GM23248 (cell line): ENCODE measurements at places on chromosomes 7 and 10.

GRCh38 chr7:107944411-107945169 lies 53.6 kb downstream of the DLD start:
- H3K27me3 ChIP-seq = no peaks in the 10 kb centered on the region
- no peak overlapping the region for H3K4me3 ChIP-seq
- H3K4me1 ChIP-seq = peaks cover 49% of the 10 kb centered on the region

- H3K4me3 ChIP-seq = no peak overlapping the region
- no peak overlapping the region for H3K27ac ChIP-seq
- DNase-seq = peak; percentile 88
- H3K27me3 ChIP-seq = no peaks in the 10 kb centered on the region
- peaks cover 21% of the 10 kb centered on the region for H3K4me1 ChIP-seq
- H3K36me3 ChIP-seq = no peaks in the 10 kb centered on the region
Measured at GRCh38 chr10:76717141-76717540, 920.5 kb downstream of the KCNMA1 start.

GRCh38 chr10:74011770-74012169 lies 13.9 kb downstream of the VCL start:
- 0 out of 2 replicates have a peak, but pooled peaks cover 6% of the 10 kb centered on the region for H3K36me3 ChIP-seq
- H3K4me1 ChIP-seq = peaks cover 71% of the 10 kb centered on the region
- peak overlapping the region; percentile 39 for H3K4me3 ChIP-seq
- H3K27me3 ChIP-seq = no peaks in the 10 kb centered on the region
- peak overlapping the region; percentile 57 for H3K27ac ChIP-seq

DNA sequence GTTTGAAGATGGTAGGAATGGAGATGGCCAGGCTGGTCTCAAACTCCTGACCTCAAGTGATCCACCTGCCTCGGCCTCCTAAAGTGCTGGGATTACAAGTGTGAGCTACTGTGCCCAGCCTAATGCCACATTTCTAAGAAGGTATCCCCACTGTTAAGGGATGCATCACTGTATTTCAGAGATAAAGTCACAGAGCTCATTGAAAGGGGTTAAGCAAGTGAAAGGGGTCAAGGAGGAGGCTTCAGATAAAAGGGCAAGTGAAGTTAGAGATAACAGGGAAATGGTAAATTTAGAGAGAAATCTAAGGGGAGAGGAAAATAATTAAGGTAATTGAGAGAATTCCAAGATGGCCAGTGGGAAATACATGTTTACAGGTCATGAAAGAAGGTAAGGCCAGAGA lies 93.0 kb upstream of the SP4 start:
- no peaks in the 10 kb centered on the region for H3K27me3 ChIP-seq
- H3K36me3 ChIP-seq = no peaks in the 10 kb centered on the region
- H3K4me3 ChIP-seq = no peak overlapping the region
- no peak overlapping the region for H3K27ac ChIP-seq
- no peak for DNase-seq

DNA sequence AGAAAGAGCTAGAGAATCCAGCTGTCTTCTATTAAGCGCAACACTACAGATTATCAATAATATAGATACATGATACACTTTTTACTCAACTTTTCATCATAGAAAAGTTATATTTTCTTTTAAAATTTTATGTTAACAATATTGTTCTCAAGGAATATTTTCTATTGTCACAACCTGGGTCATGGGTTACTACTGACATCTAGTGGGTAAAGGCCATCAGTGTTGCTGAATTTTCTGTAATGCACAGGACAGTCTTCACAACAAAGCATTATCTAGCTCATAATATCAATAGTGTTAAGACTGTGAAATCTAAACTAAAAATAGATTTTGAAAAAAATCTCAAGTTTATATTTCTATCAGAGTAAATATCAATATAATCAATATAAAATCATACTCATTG lies 209.8 kb downstream of the ZNF33B start:
- H3K27me3 ChIP-seq = no peaks in the 10 kb centered on the region
- DNase-seq = peak; percentile 28
- H3K36me3 ChIP-seq = no peaks in the 10 kb centered on the region

DNA sequence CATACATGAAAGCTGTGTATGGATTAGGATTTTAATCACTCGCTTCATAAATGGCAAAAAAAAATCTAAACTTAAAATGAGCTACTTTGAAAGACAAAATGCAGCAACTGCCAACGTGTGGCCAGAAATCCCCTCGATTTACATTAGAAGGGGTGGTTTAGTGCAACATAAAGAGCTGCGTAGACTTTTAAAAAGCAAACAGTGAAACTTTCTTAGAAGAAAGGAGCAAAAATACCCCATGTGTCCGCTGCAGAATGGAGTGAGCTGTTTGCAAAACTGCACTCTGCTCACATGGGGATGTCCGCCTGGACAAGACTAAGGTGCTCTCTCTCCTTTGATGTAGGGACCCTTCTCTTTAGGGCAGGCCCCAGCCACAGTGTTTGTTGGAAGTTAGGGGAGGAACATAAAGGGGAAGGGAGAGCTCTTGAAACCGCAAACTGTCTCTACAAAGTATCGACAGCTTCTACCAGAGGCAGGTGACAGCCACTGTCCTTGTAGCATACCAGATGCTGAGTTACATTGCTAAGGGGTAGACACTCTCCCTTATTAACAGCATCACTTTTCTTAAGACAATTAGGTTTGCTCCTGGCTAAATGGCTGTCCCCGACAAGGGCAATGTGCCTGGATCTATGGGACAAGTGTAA lies 528.1 kb downstream of the KCNMA1 start:
- no peaks in the 10 kb centered on the region for H3K27me3 ChIP-seq
- DNase-seq = no peak
- H3K4me1 ChIP-seq = peaks cover 31% of the 10 kb centered on the region
